Left lung (tissue), 14 donors: ENCODE measurements at places on chromosomes 1 and 21. TPM values are rescaled to one million over a fixed set of nuclear protein-coding genes. Genes with fewer than 3 reads are reported as not detected.

GRCh38 chr1:30735124-30735523, 11.7 kb upstream of the MATN1 start:
- DNase-seq: no peak

OR10J1 gene
- total RNA-seq: not detected

EFNA1 gene
- 148 TPM for total RNA-seq

DNA sequence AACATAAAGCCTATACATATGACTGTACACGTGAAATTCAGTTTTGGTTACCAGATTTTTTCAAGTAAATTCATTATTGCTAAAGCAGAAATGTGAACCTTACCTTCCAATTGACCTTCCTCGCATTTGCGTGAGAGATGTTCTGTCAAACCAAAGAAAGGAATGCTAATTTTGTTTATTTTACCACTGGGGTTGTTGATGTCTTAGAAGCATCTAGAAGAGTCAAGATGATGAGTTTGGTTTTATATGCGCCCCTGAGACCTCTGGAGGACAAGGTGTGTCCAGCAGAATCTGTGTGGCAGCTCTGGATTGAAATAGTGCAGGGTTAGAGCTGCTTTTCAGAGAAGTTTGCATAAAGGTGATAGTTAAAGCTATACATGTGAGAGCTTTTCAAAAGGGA, 48.4 kb downstream of the ZBTB40 start:
- no peak for DNase-seq

DNA sequence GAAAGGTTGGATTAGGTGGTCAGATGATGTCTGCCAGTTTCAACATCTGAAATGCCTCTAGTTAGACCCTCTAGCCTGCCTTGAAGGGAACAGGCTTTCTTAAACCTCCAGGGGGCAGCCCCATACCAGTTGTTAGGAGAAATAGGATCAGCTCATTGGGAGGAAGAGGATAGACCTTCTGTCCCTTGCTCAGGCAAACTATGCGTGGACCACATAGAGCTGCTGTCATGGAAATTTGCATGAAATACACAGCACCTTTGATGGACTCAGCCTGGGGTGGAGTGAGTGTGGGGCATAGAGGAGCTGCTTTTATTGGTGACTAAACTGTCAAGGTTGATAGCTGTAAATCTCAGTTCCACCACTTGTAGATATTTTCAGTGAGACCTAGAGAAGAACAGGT, 38.4 kb upstream of the SPAG17 start:
- DNase-seq: no peak

DNA sequence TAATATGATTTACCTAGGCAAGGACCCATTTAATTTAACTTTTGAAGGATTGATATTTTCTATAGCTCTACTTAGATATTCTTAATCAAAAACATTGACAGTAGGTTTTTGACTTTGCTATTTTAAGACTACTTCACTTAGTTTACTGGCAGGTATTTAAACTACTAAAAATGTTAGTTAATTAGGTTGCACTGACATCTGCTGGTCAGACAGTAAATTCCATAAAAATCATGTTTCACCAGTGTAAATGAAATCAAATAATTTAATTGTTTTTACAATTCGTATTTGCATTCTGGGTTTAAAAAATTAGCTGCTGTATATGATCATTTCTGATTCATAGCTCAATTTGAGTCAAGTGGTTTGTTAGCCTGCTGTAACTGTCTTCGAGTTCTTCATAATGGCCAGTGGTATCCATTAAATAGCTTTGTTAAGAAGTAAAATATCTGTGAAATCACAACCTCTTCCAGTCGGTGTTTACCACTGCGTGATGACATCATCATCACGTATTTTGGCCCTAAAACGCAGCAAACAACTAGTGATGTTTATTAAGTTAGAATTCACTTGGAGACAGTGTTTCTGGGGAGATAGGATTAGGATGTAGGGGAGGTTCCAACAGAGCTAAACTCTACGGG, 26.2 kb downstream of the EXTL2 start:
- DNase-seq: peak; percentile 22

- DNase-seq: no peak
Observed at GRCh38 chr1:207056673-207057072, 3.6 kb downstream of the PFKFB2 start.

GRCh38 chr1:220889333-220889732, 10.1 kb downstream of the HLX start:
- no peak for DNase-seq

- DNase-seq: no peak
Observed at GRCh38 chr21:25809013-25809412, 74.2 kb downstream of the GABPA start.

GRCh38 chr1:239357867-239358266, 28.5 kb upstream of the CHRM3 start:
- no peak for DNase-seq

RSPH1 gene
- total RNA-seq: 10.7 TPM

AGBL4 gene
- total RNA-seq: 1.1 TPM

- no peak for DNase-seq
Observed at GRCh38 chr1:110205156-110205555, 5.0 kb upstream of the KCNC4 start.

DNA sequence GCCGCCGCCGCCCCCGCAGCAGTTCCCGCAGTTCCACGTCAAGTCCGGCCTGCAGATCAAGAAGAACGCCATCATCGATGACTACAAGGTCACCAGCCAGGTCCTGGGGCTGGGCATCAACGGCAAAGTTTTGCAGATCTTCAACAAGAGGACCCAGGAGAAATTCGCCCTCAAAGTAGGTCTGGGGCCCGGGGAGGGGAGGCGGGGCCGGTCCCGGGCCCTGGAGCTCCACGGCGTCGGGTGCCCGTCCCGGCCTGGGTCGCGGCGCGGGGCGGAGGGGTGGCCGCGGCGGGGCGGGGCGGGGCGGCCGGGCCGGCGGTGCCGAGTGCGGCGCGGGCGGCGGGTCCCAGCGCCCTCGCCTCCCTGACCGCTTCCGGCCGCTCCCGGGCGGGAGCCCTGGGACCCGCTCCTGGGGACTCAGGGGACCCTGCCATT, 646 bp downstream of the MAPKAPK2 start:
- DNase-seq: no peak

APP gene
- 521 TPM for total RNA-seq

- DNase-seq: no peak
Observed at GRCh38 chr1:118744420-118744819, 243.7 kb downstream of the TBX15 start.

SMIM11 gene
- total RNA-seq: 5.7 TPM

SH3BGR gene
- total RNA-seq: 3.5 TPM

DNA sequence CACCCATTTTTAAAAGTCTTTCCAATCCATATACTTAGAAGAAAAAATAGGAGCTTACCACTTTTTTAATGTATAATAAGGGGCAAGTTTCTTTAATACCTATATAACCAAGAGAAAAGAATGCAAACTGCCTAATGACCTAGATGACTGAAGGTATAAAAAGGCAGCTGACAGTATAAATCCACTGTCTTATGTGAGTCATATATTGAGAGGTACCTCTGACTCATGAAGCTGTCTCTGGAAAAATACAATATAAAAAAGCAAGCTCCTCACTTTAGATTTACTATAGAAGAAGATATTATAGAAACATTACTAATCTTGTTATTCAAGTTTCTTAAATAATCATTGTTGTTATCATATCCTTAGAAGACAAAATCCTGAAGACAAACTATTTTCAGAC, 144.2 kb downstream of the VAV3 start:
- DNase-seq: no peak

- DNase-seq: no peak
Observed at GRCh38 chr1:155379180-155379579, 58.5 kb downstream of the RUSC1 start.

- no peak for DNase-seq
Observed at GRCh38 chr1:65334081-65334480, 24.7 kb downstream of the DNAJC6 start.

GRCh38 chr21:37389456-37389855, 22.9 kb downstream of the DYRK1A start:
- no peak for DNase-seq

EDN2 gene
- 4.0 TPM for total RNA-seq

LORICRIN gene
- not detected for total RNA-seq

GJB4 gene
- total RNA-seq: not detected

- no peak for DNase-seq
Observed at GRCh38 chr1:40659649-40659947, 5.9 kb downstream of the RIMS3 start.

DNA sequence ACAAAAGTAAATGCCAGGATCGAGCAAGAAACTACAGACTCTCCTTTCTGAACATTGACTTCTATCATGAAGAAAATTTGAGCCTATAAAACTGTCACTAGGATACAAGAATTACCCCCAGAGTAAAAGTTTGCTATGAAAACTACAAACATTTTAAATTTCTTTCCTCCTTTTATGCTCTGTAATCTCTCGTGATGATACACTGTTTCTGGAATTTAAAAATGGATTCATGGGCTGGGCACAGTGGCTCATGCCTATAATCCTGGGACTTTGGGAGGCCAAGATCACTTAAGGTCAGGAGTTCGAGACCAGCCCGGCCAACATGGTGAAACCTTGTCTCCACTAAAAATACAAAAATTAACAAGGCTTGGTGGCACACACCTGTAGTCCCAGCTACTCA, 181.3 kb downstream of the ZNF281 start:
- no peak for DNase-seq

SELENBP1 gene
- 131 TPM for total RNA-seq

DNA sequence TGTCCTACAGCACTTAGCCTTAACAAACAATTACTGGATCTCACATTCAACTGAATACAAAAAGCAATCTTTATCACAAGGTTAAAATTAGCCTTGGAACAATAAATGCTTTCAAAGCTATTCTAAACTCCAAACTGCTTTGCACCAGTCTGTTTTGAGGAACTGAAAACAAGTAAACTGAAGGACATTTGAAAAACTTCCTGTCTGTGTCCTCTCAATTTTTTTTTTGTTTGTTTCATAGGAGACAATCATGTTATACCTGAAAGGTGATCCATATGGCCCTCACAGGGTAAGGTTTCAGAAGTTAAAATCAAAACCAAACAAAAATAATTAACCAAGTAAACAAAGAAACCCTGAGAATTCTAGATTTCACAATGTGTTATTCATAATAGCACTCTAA, 459.1 kb downstream of the DPYD start:
- peak; percentile 3 for DNase-seq

DNA sequence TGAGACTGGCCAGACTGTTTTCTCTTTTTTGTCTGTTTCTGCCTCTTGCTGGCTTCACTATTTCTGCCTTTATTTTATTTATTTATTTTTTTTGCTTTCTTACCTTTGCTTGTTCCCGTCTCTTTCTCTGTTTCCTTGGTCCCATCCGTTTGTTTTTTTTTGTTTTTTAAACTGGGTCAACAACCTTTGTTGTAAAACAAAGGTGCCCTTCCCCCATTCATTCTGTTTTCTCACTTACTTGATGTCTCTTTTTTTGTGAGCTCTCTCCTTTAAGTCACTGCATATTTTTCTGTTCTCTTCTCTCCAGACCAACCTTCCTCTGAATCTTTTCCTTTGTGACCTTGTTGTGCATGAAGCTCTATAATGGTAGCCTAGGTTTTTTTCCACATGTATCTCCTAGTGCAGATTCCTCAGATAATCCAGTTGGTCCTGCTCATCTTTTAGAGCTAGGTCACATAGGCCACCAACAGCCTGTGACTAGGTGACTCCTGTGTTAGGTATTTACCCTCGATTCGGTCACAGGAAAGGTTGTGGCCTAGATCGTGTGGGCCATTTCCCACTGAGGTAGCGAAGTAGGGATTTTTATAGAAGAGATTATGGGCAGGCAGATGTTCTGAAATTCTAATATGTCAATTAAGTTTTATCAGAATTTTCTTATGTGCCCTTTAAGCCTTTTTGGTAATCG, 15.9 kb downstream of the GNAI3 start:
- no peak for DNase-seq

DNA sequence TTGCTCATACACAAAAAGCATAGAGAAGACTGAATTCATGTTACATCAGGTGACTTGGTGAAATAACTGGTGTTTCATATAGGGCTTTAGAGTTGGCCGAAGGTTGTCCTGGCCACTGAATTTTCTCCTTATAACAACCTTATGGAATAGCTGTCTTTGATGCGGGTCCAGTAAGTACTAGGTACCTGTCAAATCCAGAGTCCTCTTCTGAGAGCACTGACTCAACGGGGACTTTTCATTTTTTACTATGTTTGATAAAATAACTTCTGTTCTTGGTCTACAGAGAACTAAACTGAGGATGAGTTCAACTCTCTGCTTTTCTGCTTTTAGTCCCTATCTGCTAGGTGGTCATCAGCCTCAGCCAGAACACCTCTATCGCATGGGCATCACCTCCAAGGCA, 76.1 kb upstream of the JAK1 start:
- DNase-seq: no peak
